Activated CD4-positive, alpha-beta memory T cell treated with anti-CD3 and anti-CD28 coated beads for 36 hours (primary cell): ENCODE measurements at places on chromosomes 7 and 10. TPM values are rescaled to one million over a fixed set of nuclear protein-coding genes. Genes with fewer than 3 reads are reported as not detected.

DNA sequence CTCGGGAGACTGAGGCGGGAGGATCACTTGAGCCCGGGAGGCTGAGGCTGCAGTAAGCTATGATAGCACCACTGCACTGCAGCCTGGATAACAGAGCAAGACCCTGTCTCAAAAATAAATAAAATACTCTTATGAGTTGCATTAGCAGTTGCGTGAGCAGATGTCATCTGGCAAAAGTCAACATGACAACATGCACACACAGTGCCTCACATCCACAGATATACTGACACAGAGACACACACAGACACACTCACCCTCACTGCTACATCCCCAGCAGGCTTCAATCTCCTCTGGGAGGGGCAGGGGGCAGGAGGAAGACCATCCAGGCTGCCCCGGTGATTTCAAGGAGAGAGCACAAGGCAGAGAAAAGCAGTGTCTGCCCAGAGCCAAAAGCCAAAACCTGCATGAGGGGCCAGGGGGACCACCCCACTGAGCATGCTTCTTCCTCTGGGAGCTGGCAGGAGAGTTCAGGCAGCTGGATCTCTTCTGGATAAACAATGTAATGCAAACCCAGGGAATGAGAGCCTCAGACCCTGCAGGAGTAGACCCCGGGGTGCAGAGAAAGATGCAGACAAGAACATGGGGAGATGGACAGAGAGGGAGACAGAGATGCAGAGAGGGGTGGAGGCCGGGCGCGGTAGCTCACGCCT lies 9.6 kb upstream of the ELN start:
- DNase-seq = no peak

Gene CALML3
- not detected for total RNA-seq

Gene DNAH11
- 0.61 TPM for total RNA-seq

- DNase-seq = no peak
Measured at GRCh38 chr10:84355106-84355505, 26.7 kb downstream of the CCSER2 start.

Gene PHF14
- 31.5 TPM for total RNA-seq
